ENCODE measurements at places on chromosomes 5 and 9.

DNA sequence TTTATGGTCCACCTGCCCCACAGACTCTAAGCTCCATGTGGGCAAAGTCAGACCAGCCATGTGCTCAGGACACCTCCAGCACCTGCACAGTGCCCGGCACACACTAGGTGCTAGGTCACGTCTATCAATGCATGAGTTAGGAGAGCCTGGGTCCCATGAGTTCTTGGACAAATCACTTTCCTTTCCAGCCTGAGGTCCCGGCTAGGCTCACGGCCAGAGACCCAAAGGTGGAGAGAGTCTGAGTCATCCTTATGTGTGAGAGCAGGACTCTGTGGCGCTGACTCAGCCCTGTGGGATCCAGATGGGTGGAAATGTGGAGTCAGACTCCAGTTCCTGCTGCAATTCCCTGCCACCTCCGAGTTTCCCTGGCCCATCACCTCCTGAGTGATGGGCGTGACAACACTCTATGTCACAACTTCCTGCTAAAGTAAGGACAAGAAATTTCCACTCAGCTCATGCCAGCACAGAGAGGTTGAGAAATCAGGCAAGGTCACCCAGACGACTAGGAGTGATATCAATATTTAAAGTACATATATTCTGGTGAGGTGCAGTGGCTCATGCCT is 2.5 kb upstream of the ST6GALNAC4 start:
- no peak for DNase-seq

GRCh38 chr5:172095368-172096206 is 89.1 kb upstream of the FBXW11 start:
- no peak for DNase-seq

DNA sequence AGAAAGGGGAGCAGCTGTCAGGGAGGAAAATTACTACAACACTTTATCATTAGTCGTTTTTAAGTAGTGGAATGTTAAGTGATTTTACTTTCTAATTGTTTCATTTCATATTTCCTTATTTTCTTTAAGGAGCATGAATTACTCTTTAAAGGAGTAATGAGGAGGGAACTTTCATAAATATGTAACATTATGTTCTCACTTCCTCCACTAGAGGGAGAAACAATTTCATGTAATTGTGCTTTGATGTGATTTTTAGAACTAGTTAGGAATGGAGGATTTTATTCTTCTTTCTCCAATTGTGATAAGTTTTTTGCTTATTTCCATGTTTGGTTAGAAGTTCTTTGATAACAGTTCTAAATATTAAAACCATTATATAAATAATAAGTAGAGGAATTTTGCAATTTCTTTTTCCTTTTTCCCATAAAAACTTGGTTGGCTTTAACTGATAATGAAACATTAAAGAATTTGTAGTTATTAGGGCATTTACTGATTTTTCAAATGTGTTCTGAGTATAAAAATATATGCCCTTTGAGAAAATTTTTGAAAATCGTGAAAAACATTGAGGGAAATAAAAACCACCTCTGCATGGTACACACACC is 25.6 kb downstream of the CEP78 start:
- no peak for DNase-seq

- DNase-seq = no peak
These were observed 45.3 kb upstream of the FOXE1 start for GRCh38 chr9:97807681-97808080.

GRCh38 chr9:85534340-85534739 is 207.4 kb downstream of the AGTPBP1 start:
- DNase-seq = no peak

GRCh38 chr5:68167195-68167651 is 48.3 kb upstream of the PIK3R1 start:
- DNase-seq = no peak

DNA sequence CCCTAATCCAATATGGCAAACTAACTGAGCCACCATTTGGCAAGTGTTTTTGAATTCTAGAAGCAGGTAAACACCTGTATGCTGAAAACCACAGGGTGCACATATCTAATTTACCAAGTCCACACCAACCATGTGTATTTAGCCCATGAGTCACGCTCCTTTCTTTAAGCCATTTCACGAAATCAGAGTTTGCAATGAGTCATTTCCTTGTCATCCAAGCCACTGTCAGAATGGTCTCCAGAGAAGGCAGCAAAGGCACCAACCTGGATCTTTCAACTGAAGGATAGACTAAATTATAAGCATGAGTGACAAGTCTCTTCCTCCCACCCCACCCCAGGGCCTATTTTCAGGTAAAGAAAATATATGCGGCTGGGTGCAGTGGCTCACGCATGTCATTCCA is 110.0 kb downstream of the PAX5 start:
- DNase-seq = no peak

DNA sequence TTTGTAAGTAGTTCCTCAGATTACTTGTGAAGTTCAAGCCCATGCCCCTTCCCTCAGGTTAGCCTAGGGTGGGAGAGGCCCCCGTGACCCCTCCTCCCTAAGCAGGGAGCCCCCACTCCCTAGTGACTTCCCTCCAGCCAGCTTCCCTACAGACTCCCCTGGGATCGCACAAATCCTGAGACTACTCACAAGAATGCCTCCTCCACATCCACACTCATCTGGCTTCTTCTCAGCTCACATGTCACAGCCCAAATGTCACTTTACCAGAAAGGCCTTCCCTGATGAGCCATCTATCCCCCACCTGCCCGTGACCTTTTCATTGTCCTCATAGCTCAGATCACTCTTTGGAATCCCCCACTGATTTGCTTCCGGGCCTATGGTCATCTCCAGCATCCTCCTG is 96.7 kb upstream of the ARAP3 start:
- DNase-seq = no peak

- DNase-seq = no peak
These were observed 7.1 kb downstream of the BRD9 start for GRCh38 chr5:885529-885928.

GRCh38 chr9:129407905-129408452 is 212.9 kb downstream of the C9orf50 start:
- no peak for DNase-seq

GRCh38 chr5:151219138-151219537 is 4.8 kb downstream of the CCDC69 start:
- DNase-seq = no peak

GRCh38 chr5:134510970-134511795 is 14.3 kb upstream of the JADE2 start:
- DNase-seq = peak; percentile 68

DNA sequence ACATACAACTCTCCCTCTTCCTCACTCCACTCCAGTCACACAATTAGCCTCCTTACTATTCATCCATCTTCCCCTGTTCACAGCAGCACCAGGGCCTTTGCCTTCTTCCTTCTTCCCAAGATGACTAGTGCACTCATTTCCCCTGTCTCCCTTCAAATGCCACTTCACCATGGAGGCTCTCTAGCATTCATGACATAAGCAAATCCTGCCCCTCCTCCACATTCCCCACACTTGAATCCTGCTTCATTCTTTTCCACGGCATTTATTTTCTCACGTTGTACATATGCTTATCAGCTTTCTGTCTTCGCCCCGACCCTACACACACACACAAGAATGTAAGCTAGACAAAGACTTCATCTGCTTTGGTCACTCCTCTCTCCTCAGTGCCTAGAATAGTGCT is 133.3 kb downstream of the CDK5RAP2 start:
- no peak for DNase-seq

GRCh38 chr9:27368316-27368985 is 71.5 kb upstream of the EQTN start:
- no peak for DNase-seq

DNA sequence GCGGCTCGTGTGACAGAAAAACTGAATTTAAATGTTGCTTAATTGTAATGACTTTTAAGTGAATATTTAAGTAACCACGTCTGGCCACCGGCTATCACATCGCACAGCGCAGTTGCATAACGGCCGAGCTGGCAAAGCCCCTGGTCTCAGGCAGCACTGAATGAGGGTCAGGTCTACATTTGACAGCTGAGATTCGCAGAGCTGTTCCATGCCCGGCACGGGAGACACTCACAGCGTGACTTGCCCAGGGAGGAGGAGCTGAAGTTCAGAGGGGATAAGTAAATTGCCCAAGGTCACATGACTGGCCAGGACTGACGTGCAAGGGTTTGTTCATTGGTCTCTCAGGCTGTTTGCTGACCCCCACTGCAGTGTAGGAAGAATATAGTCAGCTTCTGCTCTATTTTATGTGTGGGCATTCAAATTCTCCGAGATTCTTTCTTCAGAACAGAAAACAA is 17.4 kb upstream of the COL5A1 start:
- DNase-seq = no peak

- DNase-seq = no peak
These were observed 3.6 kb downstream of the RXRA start for GRCh38 chr9:134329886-134330285.

DNA sequence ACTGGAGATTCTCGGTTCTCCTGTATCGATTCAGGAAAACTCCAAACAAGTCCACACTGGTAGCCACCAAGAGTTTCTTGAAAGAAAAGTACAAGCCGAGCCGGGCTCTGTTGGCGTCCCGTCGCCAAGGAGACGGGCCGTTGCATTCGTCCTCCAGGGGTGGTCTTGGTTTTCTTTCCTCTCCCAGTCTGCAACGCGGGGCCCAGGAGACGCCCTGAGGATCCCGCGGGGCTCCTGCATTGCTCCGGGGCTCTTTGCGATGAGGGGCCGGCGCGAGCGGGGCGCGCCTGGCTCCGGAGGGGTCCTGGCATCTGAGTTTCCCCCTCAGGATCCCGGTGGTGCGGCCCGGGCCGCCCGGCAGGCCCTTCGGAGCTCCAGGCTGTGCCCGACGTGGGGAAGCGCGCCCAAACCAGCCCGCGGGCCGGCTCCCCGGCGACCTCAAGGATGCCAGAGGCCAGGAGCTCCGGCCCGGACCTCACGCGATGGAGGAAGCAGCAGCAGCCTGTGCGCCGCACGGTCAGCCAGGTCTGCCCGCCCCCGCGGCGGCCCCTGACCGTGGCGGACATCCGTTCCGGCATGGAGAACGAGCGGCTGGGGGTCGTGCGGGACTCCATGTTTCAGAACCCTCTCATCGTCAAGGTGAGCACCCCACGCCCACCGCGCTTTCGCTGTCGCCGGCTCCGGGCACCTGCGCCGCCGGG is at the start of gene CFAP77:
TSS of gene CFAP77 (plus strand) at position 384 of the 701 bp plus-strand sequence. CDS start at position 445, 61 bp downstream.
- no peak for DNase-seq

DNA sequence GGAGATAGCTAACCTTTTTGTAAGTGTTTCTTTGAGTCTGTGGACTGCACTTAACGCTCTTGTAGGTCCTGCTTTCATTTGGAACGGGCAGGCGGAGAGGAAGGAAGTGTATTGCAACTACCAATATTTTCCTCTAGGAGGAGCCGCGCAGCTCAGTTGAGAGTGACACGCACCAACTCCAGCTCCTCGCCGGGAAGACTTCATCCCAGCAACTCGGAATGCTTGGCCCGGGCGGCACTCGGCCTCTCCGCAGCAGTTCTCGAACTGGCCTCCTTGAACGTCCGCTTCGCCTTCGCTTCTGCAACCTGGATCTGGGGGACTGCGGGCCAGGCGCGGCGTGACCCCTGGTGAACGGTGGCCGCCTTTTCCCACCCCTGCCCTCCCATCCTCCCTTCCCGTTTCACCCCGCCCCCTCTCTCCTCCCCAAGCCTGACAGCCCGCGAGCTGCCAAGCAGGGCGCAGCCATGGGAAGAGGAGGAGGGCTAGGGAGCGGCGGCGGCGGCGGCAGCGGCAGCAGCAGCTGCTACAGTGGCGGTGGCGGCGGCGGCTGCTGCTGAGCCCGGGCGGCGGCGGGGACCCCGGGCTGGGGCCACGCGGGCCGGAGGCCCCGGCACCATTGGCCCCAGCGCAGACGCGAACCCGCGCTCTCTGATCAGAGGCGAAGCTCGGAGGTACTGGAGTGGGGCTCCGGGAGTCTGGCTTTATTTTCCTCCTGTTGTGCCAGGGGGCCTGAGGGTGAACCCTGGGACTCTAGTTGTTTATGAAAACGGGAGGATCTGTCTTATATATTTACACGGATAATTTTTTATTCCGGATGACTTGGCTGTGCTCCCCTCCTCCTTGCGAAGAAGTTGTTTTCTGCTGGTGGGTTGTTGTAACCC is at the start of gene GHR:
TSS of gene GHR (plus strand) at position 155 of the 881 bp plus-strand sequence. CDS start 142,436 bp downstream, outside the sequence.
- peak; percentile 74 for DNase-seq

DNA sequence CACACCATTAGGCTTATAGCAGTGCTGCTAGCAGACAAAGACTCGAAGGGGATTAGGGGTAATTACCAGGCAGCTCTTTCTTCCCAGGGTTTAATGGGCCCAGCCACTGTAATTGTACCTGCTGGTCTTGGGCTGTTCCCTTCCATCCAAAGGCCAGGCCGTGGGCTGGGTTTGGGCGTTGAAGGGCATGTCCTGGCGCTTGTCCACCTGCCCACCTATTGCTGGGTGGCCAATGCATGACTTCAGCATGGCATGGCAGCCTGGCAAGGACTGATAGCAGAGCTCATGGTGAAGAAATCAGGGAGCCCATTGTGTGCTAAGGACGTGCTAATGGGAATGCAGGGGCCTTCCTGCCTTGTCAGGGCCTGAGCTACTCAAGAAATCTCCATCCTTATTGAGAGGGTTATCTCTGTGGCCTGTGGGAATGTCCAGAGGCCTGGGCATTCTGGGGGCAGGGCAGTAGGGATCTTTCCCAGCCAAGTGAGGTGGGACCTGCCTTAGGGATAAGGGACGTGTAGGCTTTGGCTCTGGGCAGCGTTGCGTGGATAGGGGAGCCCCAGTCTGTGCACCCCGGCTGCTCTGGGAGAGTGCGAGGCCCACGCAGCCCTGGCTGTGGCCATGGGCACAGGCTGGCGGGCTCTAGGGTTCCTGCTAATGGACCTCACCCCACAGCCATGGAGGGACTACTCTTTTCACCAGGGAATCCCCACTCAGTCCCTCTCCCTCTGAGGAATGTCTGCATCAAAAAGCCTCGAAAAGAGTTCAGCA is 116.1 kb upstream of the PITX1 start:
- no peak for DNase-seq

DNA sequence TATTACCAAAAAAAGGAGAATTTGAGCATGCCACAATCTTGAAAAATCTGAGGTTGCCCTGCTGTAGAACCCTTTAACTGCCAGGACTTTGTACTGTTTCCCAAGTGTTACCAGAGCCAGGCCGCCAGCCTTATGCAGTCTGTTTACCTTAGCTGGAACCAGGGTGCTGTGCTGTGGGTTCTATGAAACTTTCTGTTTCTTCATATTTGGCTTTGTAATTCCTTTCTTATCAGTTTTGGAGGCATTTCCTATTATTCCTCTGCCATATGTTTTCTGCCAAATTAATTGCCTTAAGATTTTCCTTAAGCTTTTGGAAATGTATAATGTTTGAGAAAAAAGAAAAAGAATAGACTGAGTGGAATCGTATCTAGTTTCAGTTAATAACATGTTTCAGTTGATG is 2.1 kb downstream of the S1PR3 start:
- DNase-seq = no peak

Measured in NT2/D1 (cell line).